ENCODE measurements at places on chromosomes 5 and 9. TPM values are rescaled to one million over a fixed set of nuclear protein-coding genes. Genes with fewer than 3 reads are reported as not detected.

Gene PIP5K1B
- 3.7 TPM for polyA plus RNA-seq

Gene LEAP2
- polyA plus RNA-seq, result 4.5 TPM

Gene TAS2R1
- polyA plus RNA-seq, result not detected

Gene C9
- polyA plus RNA-seq, result not detected

Gene FOXD4
- polyA plus RNA-seq, result not detected

Gene CERCAM
- polyA plus RNA-seq, result 64.0 TPM

Gene CEL
- polyA plus RNA-seq, result 2.7 TPM

Gene CFAP77
- 2.3 TPM for polyA plus RNA-seq

Gene FGFR4
- polyA plus RNA-seq, result 152 TPM

Gene PPP3R2
- not detected for polyA plus RNA-seq

DNA sequence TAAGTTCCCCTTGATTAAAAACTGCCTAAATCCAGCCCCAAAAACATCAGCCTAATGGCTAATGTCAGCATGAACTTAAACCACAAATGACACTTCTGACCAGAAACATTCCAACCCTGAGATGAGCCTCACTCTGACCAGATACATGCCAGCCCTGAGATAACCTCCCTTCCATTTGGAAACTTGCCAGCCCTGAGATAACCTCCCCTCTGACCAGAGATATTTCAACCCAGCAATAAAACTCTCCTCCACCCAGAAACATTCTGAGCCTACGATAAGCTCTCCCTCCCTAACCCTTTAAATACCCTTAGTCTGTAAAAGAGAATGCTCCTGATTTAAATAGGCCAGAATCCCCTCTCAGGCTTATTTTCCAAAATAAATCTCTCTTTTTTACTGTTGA, 1035.7 kb upstream of the NUDT12 start:
- no peak for DNase-seq

DNA sequence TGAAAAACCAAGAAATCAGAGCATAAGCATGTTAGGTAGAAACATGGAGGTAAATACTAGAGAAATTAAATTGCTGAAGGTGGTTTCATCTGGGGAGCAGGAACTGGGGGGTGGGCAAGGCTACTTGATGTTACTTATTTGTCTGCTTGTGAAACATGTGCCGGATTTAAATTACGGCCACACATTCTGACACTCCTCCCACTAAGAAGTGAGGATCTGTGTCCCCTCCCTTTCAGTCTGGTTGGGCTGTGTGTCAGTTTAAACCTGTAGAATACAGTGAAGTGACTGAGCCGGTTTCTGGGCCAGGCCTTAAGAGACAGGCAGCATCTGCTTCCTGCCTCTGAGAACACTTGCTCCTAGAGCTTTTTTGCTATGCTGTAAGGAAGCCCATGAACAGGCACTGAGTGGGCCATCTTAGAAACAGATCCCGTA, 2.3 kb upstream of the IARS1 start:
- DNase-seq, result no peak

DNA sequence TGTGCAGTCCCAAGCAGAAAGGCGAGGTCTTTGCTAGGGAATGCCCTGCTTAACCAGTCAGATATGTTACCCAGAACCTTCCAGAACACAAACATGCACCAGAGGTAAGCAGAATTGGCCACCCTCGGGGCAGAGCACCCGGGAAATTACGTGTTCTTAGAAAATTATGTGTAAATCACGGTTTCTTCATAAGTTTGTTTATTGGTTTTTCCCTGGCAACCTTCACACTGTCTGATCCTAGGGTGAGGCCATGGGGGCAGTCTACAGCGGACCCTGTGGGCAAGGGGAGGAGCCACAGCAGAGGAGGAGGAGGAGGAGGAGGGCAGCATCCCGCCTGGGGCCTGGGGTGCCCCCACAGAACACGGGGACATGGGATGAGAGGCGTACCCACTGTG, 31.4 kb downstream of the RXRA start:
- DNase-seq, result no peak

GRCh38 chr9:83111169-83111568, 48.2 kb upstream of the RASEF start:
- DNase-seq, result no peak

- DNase-seq, result peak; percentile 74
Measured at GRCh38 chr9:127869310-127870152, 7.9 kb downstream of the AK1 start.

GRCh38 chr5:112951124-112951702, 25.4 kb upstream of the DCP2 start:
- no peak for DNase-seq

DNA sequence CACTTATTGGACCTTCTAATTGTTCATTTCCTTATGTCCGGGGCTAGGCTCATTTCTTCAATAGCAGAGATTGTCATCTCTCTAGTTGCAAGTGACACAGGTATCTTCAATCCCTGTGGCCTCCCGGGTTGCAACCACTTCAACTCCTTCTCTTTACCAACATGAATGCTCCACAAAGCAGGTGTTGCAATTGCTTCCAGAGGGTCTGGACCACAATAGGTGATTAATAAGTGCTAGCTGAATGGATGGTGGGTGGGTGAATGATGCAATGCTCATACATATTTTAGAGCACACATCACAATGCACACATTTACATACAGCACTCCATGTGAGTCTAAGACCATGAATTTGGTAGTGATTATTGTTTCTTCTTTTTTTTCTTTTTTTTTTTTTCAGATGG, 2.6 kb downstream of the CEMIP2 start:
- no peak for DNase-seq

DNA sequence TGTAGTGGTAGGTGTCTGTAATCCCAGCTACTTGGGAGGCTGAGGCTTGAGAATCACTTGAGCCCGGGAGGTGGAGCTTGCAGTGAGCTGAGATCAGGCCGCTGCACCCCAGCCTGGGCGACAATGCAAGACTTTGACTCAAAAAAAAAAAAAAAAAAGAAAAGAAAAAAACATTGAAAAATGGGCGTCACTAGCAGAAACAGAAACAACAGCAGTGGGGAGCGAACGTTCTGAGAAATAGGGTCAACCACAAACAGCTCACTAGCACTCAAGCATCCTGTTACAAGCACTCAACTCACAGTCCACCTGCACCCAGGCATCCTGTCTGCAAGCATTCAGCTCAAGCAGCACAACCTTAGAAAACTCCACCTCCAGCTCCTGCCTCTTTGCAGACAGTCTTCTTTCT, 17.2 kb downstream of the TRIM14 start:
- DNase-seq, result no peak

- DNase-seq, result no peak
Measured at GRCh38 chr5:138661291-138661960, 86.2 kb upstream of the HSPA9 start.

DNA sequence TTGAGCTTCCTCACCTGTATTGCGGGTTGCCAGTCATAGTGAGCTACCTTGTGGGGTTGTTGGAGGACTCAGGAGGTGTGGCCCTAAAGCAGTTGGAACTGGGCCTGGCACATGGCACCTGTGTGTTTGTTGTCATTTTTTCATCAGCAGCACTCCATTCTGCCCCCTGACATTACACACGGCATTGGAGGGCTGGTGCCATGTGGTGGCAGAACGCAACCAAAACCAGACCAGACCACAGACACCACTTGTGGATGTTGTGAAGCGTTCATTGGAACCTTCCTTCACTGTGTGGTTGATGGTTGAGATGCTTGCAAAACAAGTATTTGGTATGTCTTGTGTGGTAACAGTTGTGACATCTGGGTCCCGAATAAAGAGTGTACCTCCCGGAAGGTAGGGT, 113.2 kb upstream of the ERCC6L2 start:
- DNase-seq, result no peak

DNA sequence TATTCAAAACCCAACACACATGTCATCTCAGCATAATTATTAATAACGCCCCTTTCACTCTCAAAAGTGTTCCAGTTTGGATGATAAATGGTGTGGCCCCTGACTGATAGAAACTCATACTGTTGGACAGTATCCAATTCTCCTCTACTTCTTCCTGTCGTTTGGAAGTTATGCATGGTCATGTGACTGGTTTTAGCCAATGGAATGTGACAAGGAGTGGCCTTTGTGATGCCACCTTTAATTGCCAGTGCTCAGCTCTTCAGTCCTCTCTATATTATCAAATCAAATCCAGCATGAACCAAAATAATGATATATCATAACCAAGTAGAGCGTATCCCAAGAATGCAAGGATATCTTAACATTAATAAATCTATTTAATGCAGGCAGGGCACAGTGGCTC, 117.8 kb upstream of the SPIN1 start:
- DNase-seq, result no peak

GRCh38 chr5:108636135-108636853, 111.4 kb upstream of the FER start:
- DNase-seq, result no peak

GRCh38 chr9:131625790-131626670, 80.7 kb downstream of the PRRT1B start:
- no peak for DNase-seq

DNA sequence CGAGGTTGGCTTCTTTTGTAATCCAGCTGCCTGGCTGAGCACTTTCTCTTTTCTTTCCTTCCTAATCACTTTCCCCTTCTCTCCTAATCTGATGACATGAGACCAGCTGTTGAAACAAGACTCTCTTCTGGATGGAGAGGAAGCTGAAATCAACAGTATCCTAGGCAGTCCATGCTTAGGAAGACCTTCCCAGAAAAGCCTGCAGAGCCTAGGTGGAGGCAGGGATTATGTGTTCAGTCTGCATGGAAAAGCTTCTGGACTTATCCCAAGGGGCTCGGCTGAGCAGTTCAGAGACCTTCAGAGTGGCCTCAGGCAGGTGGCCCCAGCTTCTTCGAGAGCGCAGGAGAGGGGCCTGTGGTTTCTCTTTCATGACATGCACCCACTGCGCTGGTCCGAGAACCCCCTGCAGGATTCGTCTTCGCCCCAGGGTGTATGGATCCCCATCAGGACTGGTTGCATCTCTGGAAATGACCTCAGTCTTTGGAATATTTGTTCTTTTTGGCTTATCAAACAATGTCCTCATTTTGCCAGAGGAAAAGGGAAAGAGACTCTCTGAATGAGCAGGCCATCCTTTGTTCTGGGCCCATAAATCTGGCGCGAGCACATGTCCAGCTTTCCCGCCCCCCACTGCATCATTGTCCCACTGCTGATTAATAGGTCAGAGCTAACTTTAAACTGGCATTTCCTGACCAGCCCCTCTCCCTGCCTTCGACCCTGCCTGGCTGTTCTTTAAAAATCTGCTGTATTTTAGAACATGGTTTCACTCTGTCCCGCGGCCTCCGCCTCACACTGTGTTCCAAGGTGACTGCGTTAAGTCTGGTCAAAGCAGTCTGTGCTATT, 177.9 kb upstream of the KLF4 start:
- peak; percentile 30 for DNase-seq

GRCh38 chr5:58466939-58467338, 7.1 kb upstream of the PLK2 start:
- no peak for DNase-seq

DNA sequence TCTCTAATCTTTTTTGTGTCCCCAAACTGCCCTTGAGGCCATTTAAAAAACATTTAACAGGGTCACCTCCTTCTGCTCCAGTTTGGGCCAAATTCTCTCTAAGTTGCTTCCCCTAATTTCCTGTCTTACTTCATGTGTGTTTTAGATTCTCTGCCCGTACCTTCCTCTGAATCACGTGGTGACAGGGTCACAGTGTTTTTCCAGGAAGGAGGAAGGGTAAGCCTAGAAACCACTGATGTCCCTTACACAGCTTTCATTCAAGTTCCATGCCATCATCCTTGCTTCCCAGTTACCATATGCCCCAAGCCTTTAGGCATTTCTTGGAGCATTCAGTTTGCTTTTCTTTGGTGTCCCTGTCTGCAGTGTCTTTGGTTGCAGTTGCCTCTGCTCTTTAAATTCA, 42.4 kb upstream of the MACIR start:
- DNase-seq, result no peak

- DNase-seq, result no peak
Measured at GRCh38 chr9:127983847-127984289, 3.1 kb upstream of the EEIG1 start.

DNA sequence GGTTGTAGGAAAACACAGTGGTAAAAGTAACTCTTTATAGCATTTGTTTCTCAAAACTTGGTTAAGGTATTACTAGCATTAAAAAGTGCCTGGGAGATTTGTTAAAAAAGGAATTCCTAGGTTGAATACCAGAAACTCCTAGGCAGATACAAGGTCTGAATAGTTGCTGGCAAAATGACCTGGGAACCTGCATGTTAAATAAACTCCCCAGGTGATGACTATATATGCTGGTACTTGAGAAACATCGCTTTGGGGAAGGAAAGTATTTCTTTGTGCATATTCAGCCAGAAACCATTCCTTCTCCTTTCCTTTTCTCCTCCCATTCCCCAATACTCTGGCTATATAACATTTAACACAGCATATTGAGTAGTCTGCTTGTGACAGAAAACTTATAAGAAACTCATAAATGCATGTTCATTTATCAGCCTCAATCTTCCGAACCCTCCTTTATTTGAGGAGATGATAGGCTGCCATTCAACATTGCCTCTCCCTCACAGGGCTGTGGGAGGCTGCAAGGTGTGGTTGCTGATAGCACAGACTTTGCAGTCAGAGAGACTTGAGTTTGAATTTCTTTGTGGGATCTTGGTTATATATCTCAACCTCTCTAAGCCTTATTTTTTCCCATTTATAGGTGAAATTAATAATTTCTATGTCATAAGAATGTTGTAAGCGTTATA, 28.7 kb downstream of the PCSK1 start:
- no peak for DNase-seq

DNA sequence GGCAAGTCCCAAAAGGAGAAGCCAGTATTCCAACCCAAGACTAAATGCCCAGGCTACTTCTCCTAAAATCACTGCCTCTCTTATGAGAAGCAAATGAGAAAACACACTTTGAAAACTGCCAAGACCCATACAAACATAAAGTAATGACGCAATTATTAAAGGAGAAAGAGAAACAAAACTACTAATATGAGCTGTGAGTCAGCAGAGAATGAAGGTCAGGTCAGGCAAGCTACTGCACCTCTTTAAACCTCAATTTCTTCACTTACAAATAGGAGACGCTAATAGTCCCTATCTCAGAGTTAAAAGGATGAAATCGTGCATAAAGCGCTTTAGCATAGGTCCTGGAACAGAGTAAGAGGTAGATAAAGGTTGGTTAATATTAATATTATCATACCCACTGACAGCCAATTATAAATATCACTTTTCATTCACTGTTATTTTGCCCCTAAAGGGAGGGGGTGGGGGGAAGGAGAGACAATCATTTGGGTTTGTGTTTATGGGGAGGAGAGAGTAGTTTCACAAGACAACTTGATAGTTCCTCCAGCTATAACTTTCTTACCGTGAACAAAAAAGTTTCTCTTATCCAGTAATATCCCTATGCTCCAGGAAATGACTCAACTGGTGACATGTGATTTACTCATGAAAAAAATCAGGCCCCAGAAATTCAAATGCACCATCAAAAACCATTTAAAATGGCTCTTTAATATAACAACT, 3.6 kb downstream of the PSMB7 start:
- DNase-seq, result no peak

GRCh38 chr9:7154650-7155049, 396.9 kb downstream of the KDM4C start:
- DNase-seq, result no peak

Data from right lung (tissue), 10 donors.